Stimulated activated CD4-positive, alpha-beta T cell treated with anti-CD3 and anti-CD28 coated beads, Interleukin-1b, Interleukin-23, amount 100 ng/mL, for 24 hours (primary cell): ENCODE measurements at places on chromosomes 3 and 15.

GRCh38 chr3:24320601-24321000 is 174.0 kb downstream of the THRB start:
- no peak for DNase-seq

DNA sequence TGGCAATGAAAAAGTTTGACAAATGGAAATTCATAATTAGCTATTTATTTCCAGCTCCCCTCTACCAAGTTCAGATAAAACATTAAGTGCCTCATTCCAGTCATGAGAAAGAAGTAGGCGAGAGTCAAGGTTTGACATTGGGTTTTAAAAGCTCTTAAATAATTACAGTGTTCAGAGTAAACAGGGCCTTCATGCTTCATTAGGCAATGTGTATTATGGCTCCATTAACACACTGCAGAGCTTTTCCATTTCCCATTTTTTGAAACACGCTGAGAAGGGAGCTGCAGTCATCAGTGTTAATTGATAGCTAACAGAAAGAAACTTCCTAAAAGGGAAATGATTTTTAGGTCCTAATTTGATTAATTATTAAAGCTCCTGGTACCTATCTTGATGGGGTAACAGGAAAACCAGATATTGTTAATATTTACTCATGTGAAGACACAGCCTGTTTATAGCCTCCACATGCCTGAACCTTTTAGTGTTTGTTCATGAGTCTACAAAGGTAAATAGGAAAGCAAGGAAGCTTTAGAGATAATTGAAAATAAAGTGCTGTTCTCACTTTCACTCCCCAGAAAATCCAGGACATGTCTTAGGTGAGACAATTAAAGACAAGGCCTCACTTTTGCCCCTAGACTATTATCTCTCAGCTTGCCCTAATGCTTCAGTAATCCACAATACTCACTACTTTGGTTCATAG is 28.7 kb downstream of the SST start:
- DNase-seq, result no peak

GRCh38 chr15:70410371-70410985 is 312.8 kb upstream of the TLE3 start:
- DNase-seq, result no peak

- no peak for DNase-seq
These were observed 8.0 kb upstream of the PXK start for GRCh38 chr3:58324391-58325390.

- DNase-seq, result no peak
These were observed 3.3 kb upstream of the UBL7 start for GRCh38 chr15:74464216-74464615.

DNA sequence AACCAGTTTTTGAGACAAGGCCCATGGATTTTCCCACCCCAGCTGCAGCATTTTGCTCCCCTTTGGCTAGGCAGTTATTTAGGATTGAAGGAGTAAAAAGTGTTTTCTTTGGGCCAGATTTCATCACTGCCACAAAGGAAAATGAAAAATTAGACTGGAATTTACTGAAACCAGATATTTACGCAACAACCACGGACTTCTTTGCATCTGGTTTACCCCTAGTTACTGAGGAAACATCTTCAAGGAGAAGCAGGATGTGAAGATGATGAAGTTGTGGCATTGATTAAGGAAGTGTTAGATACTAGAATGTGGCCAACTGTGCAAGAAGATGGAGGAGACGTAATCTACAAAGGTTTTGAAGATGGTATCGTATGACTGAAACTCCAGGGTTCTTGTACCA is 165.2 kb upstream of the MYRIP start:
- no peak for DNase-seq

GRCh38 chr3:138796761-138797160 is 38.0 kb downstream of the PIK3CB start:
- DNase-seq, result no peak
